ENCODE measurements at places on chromosomes 1 and 21.

DNA sequence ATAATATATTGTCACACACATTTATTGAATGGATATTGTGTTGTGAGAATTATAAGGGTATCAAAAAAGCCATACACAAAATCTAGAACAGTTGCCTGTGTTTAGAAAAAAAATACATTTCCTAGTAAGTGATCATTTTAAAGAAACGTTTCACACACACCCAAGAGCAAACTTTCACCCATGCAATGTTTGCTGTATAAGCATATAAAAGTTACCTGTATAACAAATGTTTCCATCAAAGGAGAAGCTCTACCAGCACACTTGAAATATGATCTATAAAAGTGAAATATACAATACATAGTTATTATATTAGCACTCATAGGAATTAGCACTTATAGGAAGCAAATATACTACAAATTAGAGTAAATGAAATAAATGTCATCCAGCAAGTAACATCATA lies 1098.1 kb downstream of the NCAM2 start:
- no peak for DNase-seq

GRCh38 chr21:30444204-30444603 lies 4.1 kb downstream of the KRTAP15-1 start:
- DNase-seq = peak; percentile 30

DNA sequence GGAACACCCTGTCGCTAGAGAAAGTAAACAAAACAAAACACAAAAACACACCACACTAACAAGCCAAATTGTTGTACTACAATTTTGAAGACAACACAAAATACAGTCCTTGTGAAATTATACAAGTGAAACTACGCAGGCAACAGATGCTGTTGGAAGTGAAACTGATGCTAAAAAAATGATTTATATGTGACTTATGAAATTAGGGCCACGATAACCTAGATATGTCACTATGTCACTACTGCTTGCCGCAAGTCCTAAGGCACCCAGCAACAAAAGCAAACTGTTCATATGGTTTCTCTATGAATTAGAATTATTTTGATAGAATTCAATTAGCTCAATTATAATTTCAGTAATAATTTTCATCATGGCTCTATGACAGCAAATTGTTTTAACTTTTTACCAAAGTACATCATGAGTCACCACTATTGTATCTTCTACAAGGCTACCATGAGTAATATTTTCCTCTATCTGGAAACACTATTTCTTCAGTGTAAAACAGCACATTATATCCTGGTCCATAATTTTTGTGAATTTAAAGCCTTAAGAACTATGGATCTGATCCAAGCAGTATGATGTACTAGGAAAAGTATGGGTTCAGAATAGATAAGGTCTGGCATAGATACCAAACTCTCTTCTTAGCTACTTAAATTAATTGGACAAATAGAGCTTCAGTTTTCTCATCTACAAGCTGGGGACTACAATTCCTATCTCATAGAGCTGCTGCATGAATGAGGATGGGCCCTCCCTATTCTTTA lies 216.3 kb downstream of the COL11A1 start:
- no peak for DNase-seq

GRCh38 chr1:36300526-36300925 lies 5.6 kb upstream of the SH3D21 start:
- no peak for DNase-seq

- no peak for DNase-seq
Measured at GRCh38 chr1:208300084-208300770, 56.0 kb upstream of the PLXNA2 start.

- no peak for DNase-seq
Measured at GRCh38 chr1:221302810-221303209, 423.6 kb downstream of the HLX start.

GRCh38 chr1:116415699-116416533 lies 42.9 kb downstream of the ATP1A1 start:
- DNase-seq = peak; percentile 65

- DNase-seq = no peak
Measured at GRCh38 chr21:42311160-42311559, 4.0 kb downstream of the TFF3 start.

GRCh38 chr1:227754958-227755357 lies 19.7 kb downstream of the SNAP47 start:
- DNase-seq = no peak

DNA sequence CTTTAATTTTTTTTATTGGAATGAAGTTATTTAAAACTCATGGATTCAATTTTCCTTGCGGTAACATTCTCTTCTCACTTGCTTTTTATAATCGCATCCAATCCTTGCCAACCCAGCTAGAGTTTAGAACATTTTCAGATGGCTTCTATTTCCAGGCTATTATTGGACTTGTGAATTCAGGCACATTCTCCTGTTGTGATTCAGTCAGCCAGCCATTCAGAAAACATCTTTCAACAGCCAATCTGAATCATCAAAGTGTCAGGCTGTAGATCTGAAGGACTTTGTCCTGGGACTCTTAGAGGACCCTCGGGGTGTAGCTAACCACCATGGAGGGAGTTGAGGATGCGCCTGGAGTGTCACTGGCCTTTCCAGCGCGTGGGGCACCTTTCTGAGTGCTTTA lies 92.4 kb downstream of the PRDM2 start:
- no peak for DNase-seq

- DNase-seq = no peak
Measured at GRCh38 chr1:12488666-12489354, 129.2 kb downstream of the DHRS3 start.

- DNase-seq = no peak
Measured at GRCh38 chr1:59125154-59125553, 171.7 kb upstream of the FGGY start.

DNA sequence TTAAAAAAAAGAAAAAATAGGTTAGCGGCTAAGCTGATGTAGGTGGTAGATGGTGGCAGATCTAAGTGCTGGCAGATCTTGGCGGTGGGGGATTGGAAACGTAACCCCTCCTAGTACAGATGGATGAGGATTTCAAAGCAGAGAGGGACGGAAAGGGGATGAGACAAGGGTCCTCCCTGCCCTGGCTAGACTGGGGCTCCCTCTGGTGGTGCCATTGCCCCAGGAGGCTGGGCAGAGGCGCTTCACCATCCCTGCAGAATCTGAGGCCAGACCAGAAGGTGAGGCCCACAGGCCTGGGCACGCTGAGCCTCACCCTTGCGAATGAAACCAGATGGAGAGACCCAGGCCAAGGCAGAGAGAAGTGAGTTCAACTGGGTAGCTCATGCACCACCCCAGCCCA lies 7.0 kb upstream of the PLEKHA6 start:
- DNase-seq = no peak

DNA sequence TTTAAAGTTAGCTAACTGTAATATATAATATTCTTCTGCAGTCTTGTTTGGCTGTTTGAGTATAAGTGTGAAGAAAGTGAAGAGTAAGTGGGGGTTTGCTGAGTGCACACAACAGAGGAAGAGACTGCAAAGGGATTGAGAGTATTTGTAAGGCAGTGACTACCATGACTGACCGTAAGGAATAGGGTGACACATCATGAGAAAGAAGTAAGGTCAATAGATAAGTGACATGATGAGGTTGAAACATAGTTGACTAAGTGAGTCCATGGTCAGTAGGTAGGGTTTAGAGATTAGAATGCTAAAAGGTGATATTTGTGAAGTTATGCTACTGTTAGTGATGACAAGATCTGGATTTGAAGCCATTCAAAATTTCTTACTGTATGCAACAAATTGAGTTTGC lies 27.7 kb downstream of the WARS2 start:
- no peak for DNase-seq

- DNase-seq = no peak
Measured at GRCh38 chr1:150221552-150221951, 14.4 kb downstream of the ANP32E start.

GRCh38 chr21:33684068-33684467 lies 41.8 kb downstream of the ITSN1 start:
- no peak for DNase-seq

- DNase-seq = no peak
Measured at GRCh38 chr1:169584483-169585144, 1.7 kb downstream of the F5 start.

DNA sequence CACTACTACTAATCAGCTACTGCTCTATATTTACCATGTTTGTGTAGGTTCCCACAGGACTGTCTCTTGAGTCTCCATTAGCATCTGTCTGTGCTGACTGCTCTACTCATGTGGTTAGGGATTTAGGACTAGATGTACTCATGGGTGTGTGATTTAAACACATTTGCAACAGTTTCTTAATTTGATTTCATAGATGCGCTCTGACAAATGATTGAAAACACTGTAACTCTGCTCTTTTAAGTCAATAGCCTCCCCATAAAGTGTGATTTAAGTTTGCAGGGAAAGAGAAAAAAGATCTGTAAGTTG lies 809.3 kb downstream of the NCAM2 start:
- no peak for DNase-seq

DNA sequence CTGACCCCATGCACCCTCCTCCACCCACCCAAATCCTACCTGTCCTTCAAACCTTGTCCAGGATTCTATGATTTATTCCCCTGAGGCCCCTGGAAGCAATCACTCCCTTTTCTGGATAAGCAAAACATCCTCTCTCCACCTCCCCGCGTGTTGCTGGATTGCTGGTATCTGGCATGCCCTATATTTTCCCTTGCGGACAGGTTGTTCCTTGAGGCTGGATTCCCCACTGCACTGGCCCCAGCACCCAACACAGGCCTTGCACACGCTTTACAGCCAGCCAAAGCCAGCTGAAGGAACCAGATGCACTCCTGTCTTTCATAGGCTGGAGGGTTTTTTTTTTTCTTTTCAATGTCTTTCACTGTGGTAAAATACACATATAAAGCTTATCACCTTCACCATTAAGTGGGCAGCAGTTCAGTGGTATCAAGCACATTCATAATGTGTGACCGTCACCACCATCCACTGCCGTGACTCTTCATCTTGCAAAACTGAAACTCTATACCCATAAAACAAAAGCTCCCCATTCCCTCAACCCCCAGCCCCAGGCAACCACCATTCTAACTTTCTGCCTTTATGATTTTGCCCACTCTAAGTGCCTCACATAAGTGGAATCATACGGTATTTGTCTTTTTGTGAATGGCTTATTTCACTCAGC lies 50.9 kb downstream of the TOR1AIP2 start:
- no peak for DNase-seq

- no peak for DNase-seq
Measured at GRCh38 chr1:220189750-220190347, 82.4 kb downstream of the RAB3GAP2 start.

GRCh38 chr1:5099558-5099957 lies 445.1 kb downstream of the AJAP1 start:
- no peak for DNase-seq

GRCh38 chr1:59672851-59673572 lies 141.7 kb upstream of the HOOK1 start:
- no peak for DNase-seq

DNA sequence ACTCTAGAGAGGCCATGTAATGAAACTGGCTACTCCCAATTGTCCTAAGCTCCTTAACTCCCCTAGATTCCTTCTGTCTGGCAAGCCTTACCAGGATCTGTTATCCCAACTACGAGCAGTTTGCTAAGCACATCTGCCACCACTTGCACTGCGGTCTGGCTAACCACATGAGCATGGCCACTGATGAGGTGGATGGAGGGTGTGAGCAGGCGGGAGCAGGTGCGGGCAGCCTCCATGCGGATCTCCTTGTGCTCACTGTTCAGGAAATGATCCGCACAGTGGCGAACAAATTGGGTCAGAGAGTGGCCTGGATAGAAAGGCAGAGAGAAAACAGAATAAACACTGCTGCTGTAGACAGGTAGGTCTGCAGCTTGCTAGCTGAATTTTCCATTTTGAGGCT lies 24.0 kb downstream of the MTOR start:
- no peak for DNase-seq

- no peak for DNase-seq
Measured at GRCh38 chr1:82001345-82001744, 200.6 kb downstream of the ADGRL2 start.

GRCh38 chr1:1876335-1876930 lies 14.5 kb downstream of the GNB1 start:
- DNase-seq = peak; percentile 5

DNA sequence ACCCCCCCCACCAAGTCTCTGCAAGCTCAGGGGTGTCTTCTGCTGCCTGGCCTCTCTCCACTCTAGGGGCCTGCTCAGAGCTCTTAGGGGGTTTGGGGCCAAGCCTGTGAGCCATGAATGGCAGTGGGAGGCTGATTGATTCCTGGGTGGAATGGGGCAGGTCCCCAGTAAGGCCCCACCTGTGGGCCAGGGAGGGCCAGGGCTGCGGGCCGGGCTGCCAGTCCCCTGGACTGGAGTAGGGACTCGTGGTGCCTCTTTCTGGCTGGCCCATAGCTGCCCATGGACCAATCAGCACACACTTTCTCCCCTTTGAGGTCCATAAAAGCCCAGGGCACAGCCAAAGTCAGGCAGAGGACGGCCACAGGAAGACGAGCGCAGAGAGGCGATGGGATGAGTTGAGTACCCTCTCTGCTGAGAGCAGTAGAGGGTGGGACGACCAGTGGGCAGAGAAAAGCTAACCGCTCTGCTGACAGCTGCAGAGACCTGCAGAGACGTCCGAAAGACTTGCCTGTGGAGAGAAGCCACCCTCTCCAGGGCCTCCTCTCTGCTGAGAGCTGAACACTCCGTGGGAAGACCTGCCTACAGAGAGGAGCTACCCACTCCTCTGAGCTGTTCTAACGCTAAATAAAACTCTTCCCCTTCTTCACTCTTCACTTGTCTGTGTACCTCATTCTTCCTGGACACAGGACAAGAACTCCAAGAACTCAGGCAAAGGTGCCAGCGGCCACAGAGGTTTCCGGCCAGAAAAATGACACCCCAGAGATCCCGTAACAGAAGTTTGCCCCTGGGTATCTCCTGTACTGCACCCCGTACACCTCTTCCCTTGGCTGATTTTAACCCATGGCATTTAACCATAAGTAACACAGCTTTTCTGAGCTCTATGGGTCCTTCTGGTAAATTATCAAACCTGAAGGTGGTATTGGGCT lies 38.2 kb upstream of the TARDBP start:
- no peak for DNase-seq

- no peak for DNase-seq
Measured at GRCh38 chr1:154614247-154614646, 6.3 kb upstream of the ADAR start.

GRCh38 chr21:43274946-43275310 lies 106.1 kb downstream of the CRYAA start:
- DNase-seq = no peak

- DNase-seq = no peak
Measured at GRCh38 chr1:60636946-60637345, 445.4 kb upstream of the NFIA start.

- DNase-seq = no peak
Measured at GRCh38 chr1:180815188-180815587, 97.5 kb upstream of the KIAA1614 start.

GRCh38 chr1:226563666-226564065 lies 15.1 kb downstream of the STUM start:
- no peak for DNase-seq

GRCh38 chr1:101203820-101204540 lies 32.8 kb upstream of the S1PR1 start:
- DNase-seq = peak; percentile 47

GRCh38 chr1:10604966-10605365 lies 130.2 kb downstream of the PEX14 start:
- no peak for DNase-seq

GRCh38 chr1:85438353-85438752 lies 26.6 kb downstream of the DDAH1 start:
- no peak for DNase-seq

- no peak for DNase-seq
Measured at GRCh38 chr1:6965083-6965934, 180.1 kb downstream of the CAMTA1 start.
